Fibroblast of upper back skin (primary cell): ENCODE measurements at places on chromosomes 3 and 15.

- DNase-seq, result no peak
These were observed 243.3 kb downstream of the FAM43A start for GRCh38 chr3:194928831-194929577.

DNA sequence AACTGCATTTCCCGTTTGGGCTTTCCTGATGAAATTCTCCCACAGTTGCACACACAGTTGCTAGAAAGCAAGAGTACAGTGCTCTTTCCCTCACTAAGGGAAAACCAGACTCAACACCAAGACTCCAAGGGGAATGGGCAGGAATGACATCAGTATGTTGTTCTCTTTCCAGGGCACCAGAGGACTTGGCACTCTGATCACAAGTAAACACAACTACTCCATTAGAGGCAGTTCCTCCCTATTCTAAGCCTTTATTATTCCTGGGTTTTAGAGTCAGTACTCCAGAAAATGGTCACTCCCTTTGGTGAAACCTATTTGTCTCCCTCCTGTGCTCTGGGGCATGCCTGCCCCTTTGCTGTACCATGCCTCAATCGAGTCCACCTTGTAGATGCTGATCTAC lies 52.3 kb upstream of the VGLL4 start:
- DNase-seq, result no peak

DNA sequence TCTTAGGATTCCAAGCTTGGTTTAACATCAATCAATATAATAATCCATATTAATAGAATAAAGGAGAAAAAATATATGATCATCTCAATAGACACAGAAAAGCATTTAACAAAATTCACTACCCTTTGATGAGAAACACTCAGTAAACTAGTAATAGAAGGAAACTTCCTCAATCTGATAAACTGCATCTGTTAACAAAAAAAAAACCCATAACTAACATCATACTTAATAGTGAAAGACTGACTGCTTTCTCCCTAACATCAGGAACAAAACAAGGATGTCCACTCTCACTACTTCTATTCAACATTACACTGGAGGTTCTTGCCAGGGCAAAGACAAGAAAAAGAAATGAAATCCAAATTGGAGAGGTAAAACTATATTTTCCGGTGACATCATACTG lies 30.5 kb downstream of the LRRK1 start:
- no peak for DNase-seq

GRCh38 chr15:90022905-90023700 lies 22.0 kb downstream of the ZNF710 start:
- no peak for DNase-seq

GRCh38 chr3:139797724-139798343 lies 120.1 kb upstream of the NMNAT3 start:
- peak; percentile 25 for DNase-seq

GRCh38 chr3:15121936-15122335 lies 23.0 kb upstream of the RBSN start:
- peak; percentile 29 for DNase-seq
